ENCODE measurements at places on chromosomes 2 and 18.

DNA sequence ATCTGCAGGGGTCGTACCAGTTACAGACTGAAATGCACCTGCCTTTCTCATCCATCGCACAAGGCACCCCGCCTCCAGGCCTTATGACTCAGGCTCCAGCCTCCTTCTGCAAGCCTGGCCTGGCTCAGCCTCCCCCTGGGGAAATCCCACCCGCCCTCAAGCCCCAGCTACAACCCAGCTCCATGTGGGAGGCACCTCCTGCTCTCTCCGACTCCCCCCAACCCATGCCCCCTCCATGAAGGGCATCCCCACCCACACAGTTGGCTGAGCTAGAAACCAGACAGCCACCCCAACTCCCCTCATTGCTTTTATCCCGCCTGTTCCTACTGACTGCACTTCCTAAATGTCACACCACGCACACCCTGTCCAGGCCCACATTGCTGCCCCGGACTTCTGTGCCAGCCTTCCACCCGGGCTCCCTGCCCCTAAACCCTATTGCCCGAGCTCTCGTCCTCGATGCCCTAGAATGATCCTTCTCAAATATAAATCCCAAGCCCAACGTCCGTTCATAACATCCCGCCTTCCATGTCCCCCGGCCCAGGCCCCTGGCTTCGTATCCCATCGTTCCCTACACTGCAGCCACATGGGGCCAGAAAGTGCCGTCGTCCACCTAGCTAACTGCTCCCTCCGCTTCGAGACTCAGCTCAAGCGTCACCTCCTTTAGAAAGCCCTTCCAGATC, 9.9 kb downstream of the DNMT3A start:
- peak; percentile 67 for DNase-seq

- DNase-seq: no peak
Observed at GRCh38 chr18:79916546-79917168, 34.8 kb downstream of the SLC66A2 start.

- no peak for DNase-seq
Observed at GRCh38 chr18:34003687-34004086, 221.0 kb downstream of the NOL4 start.

DNA sequence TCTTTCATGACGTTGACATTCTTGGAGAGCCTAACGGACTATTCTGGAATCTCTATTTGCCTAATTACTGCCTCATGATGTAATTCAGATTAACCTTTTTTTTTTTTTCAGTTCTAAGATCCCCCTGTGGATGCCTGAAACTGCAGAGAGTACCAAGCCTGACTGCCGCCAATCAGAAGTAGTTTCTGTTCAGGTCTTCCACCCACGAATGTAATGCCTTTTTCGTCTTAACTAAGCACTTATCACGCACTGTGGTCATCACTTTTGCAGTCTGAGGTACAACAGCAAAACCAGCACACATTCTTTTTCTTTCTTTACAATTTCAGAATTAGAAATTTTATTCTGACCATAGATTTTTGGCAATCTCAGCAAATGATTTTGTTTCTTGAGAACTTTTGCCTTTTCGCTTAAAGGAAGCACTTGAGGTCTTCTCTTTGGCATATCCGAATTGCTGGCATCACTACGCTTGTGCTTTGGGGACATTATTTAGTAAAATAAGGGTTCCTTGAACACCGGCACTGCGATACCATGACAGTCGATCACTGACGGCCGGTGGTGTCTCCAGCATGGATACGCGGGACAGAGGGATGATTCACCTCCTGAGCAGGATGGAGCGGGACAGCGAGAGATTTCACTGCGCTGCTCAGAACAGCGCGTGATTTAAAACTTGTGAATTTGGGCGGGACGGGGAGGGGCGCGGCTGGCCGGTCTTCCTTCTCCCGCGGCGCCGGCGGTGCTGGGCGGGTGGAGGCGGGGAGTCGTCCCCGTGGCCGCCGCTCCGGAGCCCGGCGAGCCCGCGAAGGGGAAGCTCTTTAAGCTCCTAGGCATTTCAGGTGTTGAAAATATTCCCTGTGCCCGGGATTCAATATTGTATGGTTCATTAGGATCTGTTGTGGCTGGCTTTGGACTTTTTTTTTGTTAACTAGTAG, 32.0 kb upstream of the GPR55 start:
- no peak for DNase-seq

DNA sequence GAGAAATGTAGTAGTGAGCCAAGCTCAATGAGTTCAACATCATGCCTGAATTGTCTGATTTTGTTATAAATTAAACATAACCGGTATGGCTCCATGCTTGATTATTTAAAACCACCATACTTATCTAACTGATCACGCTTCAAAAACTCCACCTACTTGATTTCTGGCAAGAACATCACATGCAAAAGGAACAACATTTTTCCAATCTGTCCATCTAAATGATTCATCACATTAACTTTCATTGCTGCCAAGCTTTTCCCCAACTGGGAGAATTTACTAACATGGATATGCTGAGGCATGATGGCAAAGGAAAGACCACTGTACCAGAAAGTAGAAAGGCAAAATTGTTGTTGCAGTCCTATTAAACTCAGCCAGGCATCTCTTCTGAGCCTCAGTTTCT, 286.8 kb downstream of the TRIB2 start:
- DNase-seq: no peak

DNA sequence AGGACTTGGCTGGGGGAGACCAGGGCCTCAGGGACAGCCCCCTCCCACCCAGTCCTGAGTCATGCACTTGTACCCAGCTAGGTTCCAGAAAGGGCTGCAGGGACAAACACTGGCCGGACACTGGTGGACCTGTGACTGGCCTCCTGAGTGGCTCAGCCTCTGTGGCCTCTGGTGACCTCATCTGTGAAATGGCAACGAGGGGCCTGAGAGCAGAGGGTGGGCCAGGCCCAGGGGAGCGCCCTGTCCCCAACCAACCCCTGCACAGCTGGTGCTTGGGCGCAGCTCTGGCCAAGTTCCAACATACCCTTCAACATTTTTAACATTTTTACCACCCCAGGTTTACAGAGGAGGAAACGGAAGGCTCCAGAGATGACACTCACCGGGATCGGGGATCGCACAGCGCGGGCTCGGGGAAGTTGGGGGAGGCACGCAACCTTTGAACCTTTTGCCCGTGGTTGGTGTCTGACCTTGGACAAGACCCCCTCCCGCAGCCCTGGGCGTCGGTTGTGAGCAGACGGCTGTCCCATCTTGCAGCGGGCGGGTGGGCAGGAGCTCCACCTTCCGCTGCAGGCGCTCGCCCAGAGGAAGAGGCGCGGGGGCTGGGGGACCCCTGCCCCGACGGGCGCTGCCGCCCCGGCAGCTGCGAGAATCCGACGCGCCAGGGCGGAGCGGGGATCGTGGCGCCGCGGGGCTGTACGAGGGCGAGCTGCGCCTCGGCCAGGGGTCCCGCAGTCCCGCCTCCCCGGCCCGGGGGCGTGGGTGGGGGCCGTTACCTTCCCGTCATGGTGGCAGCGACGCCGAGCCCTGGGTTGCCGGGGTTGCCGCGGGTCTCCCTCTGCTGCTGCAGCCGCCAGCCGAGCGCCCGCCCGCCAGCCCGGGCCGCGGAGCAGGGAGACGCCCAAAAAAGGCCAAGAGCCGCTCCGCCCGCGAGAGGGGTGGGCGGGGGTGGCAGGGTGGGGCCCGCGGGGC, 805 bp downstream of the LIMS2 start:
- peak; percentile 8 for DNase-seq

DNA sequence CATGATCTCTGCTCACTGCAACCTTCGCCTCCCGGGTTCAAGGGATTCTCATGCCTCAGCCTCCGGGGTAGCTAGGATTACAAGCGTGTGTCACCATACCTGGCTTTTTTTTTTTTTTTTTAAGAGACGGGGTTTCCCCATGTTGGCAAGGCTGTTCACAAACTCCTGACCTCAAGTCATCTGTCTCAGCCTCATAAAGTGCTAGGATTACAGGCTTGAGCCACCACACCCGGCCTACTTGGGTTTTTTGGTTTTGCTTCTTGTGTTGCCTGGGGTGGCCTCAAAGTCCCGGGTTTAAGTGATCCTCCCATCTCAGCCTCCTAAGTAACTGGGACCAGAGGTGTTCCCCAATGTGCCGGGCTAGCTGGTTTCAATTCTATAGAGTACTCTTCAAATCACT, 64.6 kb downstream of the NAPG start:
- no peak for DNase-seq

- DNase-seq: no peak
Observed at GRCh38 chr2:60439219-60439974, 114.1 kb downstream of the BCL11A start.

DNA sequence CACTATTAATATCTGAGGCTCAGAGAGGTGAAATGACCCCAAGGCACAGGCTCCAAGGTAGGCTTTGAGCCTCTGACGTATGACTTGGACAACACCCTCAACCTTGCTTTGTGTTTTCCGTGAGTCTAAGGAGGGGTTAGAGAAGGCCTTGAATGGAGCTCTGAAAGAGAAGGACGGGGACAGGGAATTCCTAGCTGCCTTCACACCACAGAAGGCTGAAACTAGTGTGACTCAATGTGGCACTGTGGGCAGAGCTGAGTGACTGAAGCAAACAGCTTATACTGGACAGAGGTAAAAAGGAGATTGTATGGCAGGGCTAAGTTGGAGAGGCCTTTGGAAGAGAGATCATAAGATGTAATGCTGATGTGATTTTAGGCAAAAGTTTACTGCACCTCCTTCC, 3.5 kb upstream of the NCK2 start:
- no peak for DNase-seq

- no peak for DNase-seq
Observed at GRCh38 chr18:5253910-5254309, 41.6 kb downstream of the ZBTB14 start.
